ENCODE measurements at places on chromosomes 16 and 17.

DNA sequence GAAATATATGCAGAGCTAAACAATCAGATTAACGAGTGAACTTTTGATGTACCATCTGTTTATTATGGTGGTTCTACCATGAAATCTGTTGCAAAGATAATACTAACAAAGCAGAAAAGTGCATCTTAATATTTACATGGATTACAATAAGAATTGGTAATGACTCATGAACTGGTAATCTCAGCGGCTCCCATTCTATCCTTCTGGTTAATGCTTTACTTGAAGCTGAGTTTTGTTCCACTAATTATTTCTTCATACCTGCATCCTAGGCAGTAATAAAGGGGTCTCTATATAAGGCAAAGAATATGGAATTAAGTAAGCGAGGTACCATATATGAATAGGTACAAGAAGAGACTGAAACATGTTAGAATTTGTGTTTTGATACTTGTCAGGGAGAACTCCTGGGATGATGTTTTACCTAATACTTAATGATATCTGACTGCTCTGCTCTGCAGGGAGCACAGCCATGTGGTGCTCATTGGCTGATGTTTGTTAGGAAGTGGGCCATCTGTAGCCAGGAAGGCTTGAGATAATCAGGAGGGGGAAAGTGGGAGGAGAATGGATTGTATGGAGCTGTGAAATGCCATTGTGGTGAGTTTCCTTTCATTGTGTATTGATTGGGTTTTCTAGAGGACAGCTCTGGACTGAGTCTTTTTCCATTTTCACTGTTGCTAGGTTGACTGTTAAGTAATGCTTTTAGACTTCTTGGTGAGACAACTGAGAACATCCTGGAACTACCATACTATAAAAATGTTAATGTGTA is 52.6 kb downstream of the MAP2K6 start:
- DNase-seq, result no peak

DNA sequence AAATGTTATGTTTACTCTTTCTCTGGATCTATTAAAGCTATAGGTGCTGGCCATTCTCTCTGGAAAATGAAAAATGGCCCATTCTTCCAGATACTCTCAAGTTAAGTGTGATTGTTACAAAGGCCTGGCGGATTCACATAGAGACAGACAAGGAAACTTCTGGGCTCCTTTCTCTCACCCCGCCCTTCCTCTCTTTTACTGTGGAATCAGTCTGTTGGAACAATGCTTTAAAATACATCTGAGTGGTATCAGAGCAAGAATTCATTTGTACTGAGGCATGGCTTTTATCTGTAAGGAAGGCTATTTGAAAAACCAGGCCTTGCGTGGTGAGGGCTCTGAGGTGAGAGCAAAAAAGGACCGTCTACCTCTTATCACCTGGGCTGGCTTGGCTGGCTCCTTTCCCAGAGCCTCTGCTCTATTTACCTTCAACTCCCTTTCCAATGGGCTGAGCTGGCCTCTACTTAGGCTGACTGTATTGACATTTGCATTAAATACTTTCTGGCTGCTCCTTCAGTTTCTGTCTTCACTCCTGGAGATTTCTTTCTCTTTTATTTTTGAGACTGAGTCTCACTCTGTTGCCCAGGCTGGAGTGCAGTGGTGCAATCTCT is 274.0 kb downstream of the PHKB start:
- DNase-seq, result no peak

- DNase-seq, result no peak
These were observed 729.4 kb downstream of the CDH11 start for GRCh38 chr16:64392456-64392855.

DNA sequence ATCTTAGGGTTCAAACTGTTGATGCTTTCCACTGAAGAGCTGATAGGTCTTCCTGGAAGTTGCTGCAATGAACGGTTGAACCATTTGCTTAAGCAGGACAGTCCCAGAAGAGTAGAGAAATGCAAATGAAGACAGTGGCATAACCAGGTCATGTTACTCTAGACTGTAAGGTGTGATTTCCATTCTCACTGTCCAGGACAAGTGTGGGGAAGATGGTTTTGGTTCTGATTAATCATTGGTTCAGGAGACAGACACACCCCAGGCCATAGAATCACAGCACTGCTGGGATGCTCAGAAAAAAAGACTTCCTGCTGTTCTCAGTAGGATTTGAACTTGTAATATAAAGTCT is 34.8 kb upstream of the XYLT2 start:
- no peak for DNase-seq

DNA sequence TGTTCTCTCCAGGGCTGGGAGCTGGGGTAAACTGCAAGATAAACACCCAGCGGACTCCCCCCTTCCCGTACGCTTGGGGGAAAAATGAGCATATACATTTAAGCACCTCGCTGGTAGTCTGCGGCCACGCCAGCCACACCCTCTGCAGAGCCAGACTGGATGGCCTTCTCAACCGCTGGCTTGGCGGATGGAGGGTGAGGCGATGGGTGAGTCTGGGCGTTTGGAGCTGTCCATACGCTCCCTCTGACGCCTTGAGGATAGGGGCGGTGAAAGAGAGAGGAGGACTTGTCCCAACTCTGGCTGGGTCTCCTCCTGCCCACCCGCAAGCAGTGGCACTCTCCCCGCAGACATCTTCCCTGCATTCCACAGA is 1.0 kb downstream of the ITGA3 start:
- no peak for DNase-seq
